ENCODE measurements at places on chromosomes 6 and 20.

GRCh38 chr20:63599396-63600050, 25.5 kb upstream of the HELZ2 start:
- DNase-seq, result no peak

- DNase-seq, result no peak
Measured at GRCh38 chr6:14452567-14453527, 335.3 kb downstream of the CD83 start.

DNA sequence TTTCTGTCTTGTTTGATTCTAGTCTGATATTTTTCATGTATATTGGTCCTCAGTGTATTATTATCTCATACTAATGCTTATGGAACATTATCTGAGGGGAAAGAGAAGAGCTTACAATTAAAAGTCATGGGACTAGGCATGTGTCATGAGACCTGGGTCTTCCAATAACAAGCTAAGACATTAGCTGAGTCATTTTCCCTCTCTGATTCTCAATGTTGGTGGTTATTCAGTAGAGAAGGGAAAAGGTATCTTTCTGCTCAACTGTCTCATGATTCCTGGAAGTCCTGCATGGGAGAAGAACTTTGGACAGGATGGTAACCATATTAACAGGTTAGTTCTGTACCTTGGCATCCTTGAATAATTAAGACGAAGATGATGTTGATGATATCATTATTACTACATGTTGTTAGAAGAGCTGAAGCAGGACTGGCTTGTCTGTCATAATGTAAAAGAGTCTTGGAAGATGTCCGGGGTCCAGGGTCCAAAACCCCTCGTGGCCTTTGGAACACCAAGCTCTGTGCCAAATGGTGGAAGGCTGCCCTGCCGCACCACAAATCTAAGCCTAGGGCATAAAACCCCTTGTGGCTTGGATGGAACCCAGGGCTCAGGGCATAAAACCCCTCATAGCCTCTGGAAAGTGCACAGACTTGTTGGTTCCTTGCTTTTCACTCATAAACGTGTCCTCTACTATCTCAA, 19.1 kb downstream of the TRIM38 start:
- no peak for DNase-seq

GRCh38 chr6:27830212-27830599, 82.0 kb downstream of the OR2B2 start:
- no peak for DNase-seq

DNA sequence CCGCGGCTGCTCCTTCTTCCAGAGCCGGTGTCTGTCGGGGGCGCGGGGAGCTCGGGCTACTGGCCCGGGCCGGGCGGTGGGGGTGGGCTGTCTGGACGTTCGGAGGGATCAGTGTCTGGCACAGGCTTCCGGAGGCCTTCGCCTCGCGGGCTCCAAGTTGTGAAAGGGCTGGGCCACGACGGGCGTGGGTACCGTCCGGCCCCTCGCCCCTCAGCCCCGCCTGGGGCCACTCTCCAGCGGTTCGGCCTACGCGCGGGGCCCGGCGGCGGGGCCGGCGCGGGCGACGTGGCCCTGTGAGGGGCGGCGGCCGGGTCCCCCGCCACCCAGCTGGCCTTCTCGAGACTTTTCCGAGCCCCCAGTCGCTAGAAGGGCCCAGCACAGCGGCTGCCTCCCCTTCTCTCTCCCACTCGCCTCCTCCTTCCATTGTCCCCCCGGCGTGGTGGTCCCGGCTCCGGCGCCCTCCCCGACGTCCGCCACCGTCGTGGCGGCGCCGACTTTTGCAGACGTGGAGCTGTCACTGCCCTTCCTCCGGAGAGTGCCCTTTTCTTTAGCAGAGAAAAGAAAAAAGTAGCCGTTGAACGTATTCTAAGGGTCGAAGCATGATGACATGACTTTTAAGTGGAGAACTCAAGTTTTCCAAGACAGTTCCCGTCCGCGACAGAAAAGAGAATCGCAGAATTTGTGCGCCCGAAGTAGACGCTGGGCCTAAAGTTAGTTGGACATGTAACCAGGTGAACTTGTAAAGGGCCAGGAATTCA, 571 bp downstream of the ITCH start:
- no peak for DNase-seq

DNA sequence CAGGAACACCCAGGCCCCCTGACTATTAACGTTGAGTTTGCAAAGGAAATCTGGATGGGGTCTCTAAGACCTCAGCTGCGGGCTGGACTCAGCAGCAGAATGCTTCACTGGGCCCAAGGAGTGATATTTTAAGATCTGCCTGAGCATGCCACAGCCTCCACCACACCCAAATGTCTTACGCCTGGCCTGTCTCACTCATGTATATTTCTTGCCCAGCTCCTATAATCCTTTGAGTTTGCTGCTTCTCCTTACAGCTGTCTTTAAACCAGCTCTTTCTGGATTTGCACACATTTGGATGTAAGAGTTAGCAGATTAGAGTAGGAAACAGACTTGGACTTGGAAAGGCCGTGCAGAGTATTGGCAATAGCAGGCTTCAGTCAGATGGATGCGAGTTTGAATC, 16.4 kb downstream of the CASS4 start:
- DNase-seq, result no peak

DNA sequence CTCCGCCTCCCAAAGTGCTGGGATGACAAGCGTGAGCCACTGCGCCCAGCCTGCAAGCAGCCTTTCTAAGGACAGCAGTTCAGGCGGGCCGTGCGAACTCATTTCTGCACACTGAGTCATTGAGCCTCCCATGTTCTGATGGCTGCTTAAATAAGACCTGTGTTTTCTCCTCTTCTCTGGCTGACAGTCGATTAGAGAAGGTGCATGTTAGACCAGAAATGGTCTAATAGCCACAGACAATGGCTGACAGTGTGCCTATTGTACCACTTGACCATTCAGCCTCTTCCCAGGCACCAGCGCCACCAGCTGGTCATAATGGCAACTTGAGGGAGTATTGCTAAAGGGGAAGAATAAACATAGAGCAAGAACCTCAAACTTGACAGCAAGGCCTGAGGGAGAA, 6.2 kb downstream of the CST11 start:
- no peak for DNase-seq

DNA sequence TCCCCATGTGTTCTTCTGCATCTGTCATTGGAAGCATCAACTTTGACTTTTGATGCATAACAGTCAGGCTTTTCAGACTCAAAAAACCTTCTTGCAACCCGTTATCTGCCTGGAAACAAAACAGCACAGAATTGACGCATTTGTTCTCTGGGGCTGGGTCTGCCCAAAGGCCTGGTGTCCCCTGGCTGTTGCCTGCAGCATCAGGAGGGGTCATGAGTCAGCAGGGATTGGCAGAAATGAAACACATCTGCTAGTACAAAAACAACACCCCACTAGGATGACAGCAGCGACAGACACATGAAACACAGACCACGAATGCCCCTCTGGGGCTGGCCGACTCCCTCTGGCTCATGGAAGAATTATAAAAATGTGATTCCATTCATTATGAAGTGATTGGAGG, 157.6 kb upstream of the INSM1 start:
- DNase-seq, result no peak

GRCh38 chr6:18185624-18186023, 30.4 kb downstream of the KDM1B start:
- no peak for DNase-seq

GRCh38 chr6:157240960-157241311, 82.4 kb downstream of the TMEM242 start:
- DNase-seq, result no peak

DNA sequence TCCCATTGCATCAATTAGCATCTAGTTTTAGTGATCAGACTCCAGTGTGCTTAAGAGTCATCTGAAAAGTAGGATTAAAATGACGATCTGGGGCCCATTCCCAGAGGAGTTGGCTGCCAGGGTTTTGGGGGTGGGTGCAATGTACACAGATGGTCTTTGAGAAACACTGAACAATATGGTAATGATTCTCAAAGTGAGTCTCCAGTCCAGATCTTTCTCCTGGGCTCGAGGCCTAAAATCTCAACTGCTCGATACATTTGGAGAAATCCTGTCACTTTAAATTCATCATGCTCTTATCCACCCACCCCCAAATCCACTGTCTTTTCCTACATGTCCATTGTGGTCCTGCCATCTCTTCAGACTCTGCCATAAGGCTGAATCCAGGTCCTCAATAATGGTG, 80.7 kb upstream of the MYLIP start:
- DNase-seq, result no peak

DNA sequence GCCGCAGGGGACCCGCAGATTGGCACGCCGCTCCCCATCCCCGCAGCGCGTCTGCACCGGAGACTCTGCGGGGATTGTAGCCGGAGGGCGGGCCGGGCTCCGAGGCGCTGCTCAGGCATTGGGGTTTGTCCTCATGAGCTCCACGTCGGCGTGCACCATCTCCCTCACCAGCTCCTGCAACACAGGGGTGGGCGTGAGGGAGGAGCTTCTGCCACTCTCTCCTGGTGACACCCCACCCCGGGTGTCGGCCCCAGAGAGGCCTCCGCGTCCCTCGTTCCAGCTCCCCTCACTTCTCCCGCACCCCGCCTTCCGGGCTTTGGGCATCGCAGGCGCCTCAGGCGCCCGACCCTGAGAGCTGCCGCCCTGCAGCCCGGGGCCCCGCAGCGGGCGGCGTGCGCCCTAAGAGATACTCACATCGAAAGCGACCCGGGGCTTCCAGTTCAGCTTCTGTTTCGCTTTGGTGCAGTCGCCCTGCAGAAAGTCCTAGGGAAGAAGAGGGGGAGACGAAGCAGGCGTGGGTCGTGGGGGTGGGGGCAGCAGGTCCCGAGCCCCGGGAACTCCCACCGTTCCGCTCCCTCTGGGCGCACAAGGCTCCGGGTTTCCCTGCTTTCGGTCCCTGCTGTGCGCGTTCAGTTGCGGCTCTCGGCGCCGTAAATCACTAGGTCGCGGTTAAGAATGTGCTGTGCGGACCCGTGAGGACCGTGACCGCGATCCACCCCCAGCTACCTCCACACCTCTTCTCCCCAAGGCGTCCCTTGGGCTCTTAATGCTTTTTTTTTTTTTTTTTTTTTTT, 14.5 kb downstream of the FOXC1 start:
- DNase-seq, result no peak

DNA sequence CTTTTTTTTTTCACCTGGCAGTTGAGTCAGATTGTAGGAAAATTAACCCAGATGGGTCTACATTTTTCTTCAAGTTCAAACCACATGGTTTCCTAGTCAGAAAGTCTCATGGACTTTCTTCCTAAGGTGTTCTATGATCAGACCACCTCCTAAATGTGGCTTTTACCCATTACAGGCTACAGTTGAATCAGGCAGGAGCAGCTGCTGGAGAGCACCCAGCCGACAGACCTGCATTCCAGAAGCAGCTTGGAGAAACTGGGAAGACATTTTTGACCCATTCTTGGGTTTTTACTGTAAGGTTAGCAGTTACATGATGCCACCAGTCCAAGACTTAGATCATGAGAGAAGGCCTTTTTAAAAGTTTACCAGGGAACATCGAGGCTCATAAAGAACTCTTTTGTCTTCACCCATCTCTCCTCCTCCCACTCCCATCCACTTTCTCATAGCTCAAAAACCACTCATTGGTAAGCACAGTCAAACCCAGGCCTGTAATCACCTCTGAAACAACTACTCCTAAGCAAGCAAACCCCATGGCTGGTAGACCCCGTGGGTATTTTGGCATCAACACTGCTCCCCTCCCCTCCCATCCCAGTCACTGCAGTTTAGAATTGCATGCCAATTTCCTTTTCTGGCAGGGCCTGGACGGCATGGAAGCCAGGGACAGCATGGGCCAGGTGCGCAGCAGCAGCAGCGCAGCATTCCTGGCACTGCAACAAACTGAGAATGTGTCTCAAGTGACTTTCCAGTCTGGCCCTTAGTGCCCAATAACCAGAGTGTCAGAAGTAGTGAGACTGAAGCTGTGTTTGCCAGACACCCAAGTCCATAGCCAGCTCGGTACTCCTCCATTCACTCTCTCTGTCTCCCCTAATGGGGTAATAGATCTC, 113.7 kb downstream of the CLIC5 start:
- no peak for DNase-seq

- DNase-seq, result no peak
Measured at GRCh38 chr20:62906647-62907375, 19.5 kb downstream of the DIDO1 start.

DNA sequence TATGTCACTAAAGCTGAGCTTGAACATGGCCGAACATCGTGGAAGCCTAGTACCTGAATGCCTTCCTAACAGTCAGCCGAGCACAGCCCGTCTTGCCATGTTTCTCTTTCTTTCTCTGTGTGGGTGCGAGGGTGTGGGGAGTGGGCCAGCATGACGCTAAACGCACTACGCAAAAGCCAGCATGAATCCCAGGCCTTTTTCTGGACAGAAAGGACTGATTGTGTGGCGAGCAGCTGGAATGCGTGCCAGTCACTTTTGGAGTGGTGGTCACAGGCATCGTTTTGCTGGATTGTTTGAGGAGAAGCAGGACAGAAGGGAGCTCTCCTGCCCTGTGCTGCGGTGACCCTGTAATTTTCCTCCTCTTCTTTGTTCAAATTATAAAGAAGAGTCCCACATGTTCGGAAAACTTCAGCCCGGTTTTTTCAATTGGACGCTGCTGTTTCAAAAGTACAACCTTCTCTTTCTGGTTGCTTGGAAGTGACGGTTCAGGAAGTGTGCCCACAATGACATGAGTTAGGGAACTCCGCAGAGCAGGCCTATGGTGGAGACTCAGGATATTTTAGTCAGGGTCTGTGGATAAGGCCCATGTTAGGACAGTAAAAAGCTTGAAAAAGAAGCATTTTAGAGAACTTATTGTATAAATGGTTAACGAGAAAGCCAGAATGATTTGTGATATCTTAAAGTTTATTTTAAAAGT, 54.3 kb downstream of the PDE7B start:
- DNase-seq, result no peak

DNA sequence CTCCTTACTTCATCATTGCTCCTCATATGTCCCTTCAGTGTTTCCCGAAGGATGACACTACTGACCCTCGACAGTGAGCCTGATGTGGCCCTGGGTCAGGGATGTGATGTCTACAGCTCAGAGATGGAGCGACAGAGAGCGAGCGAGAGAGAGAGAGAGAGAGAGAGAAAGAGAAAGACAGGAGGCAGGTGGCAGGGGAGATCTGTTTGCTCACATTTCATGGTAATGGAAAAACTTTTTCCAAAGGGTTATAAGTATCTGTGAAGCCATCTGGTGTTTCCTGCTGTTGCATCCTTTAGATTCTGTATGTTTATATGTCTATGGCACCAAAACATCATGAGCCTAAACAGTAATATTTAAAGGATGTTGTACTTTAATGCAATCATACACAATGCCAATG, 77.2 kb downstream of the PPP1R3G start:
- no peak for DNase-seq

- DNase-seq, result no peak
Measured at GRCh38 chr6:133466680-133467079, 225.5 kb downstream of the EYA4 start.

DNA sequence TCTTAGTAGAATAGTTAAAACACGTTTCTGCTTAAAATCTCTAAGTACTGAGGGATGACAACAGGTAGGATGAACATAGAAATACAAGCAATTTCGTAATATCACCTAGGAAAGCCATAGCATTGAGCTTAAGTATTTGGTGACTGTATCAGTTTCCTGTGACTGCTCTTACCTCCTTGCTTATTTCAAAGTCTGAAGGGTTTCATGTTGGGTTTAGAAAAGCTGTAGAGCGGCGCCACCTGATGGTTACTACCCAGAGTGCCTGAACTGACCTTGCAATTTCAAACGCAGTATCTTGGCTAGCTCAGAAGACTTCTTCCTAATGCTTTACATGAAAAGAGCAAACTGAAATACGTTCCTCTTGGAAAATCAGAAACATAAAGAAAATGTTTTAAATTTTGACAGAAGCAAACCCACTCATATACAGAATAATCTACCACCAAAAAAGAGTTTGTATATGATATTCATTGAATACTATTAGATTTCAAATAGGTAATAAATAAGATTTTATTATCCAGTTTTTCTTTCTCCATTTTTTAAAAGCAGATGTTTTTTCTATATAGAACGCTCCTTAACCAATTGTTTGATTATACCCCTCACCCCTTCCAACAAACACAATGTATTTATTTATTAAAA, 82.3 kb upstream of the RIPOR2 start:
- no peak for DNase-seq

GRCh38 chr6:9233226-9233625, 797.9 kb upstream of the SLC35B3 start:
- DNase-seq, result no peak

Data from AG04450 (cell line).